CD4-positive, alpha-beta T cell treated with Interleukin-10 for 1 hour (primary cell): ENCODE measurements at places on chromosomes 2 and 18.

DNA sequence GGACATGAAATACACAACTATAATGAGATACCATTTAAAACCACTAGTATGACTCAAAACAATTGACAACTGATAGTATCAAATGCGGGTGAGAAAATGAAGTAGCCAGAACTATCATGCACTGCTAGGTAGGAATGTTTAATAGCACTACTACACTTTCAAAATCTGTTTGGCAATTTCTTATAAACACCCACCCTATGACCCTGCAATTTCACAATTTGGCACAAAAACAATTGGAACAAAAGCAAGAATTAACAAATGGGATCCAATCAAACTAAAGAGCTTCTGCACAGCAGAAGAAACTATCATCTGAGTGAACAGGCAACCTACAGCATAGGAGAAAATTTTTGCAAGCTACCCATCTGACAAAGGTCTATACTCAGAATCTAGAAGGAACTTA lies 431.2 kb upstream of the GYPC start:
- DNase-seq: no peak

DNA sequence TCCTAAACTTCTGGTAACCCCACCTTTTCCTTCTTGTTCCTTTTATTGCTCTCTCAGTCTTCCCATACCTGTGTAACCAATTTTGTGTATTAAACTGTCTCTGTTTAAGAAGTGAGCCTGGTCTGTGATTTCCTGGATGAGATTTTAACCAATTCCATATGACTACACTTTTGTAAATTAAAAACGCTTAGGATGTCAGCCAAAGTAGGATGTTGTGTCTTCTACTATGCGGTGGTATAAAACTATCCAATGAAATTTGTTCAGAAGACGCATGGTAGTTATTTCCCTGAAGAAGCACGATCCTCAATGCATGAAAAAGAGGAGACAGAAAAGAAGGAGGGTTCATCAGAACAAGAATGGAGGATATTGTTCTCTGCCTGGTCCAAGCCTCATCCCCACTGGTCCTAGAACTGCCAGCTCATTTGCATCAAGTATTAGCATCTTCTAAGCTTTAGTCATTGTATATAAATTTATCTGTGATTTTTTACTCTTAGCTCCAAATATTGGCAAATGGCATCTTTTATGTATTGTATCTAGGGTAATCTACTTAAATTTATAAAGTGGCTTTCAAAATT lies 127.4 kb downstream of the TGIF1 start:
- no peak for DNase-seq

- DNase-seq: no peak
These were observed 303.6 kb downstream of the SLC8A1 start for GRCh38 chr2:40148334-40148733.

GRCh38 chr2:190575263-190575662 lies 40.7 kb upstream of the NEMP2 start:
- peak; percentile 19 for DNase-seq

DNA sequence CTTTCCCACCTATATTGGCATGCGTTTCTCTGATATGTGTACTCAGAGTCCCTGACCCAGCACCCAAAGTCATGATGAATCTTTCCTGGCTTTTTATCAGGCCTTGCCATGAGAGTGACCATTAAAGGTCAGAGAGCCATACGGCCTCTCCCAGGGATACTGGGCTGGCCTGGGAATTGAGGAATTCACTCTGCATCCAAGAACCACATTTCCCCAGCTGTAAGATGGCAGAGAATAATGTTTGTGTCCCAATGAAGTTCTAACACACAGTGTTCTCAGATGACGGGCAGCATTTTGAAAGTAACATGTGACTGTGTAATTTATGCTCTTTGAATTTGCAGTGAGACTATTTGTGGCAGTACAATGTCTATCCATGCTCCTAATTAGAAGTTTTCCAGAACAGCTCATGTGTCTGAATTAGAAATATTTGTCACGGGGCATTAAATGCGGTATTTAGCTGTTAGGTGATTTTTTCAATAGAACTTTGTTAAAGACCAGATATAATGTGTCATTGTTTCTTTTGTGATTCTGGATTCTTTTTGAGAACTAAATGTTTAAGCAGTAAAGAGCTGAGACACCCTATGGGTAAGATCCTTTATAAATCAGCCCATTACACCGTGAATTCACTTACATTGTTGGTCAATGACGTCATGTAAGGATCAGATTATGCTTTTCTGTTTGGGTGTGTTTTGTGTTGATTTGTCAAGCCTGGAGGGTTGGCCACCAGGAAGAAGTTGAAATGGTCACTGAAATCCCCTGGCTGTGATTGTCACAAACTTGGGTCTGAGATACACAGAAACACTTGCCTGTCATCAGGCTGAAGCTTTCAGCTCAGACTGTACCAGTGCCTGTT lies 7.3 kb upstream of the SLC3A1 start:
- DNase-seq: no peak

DNA sequence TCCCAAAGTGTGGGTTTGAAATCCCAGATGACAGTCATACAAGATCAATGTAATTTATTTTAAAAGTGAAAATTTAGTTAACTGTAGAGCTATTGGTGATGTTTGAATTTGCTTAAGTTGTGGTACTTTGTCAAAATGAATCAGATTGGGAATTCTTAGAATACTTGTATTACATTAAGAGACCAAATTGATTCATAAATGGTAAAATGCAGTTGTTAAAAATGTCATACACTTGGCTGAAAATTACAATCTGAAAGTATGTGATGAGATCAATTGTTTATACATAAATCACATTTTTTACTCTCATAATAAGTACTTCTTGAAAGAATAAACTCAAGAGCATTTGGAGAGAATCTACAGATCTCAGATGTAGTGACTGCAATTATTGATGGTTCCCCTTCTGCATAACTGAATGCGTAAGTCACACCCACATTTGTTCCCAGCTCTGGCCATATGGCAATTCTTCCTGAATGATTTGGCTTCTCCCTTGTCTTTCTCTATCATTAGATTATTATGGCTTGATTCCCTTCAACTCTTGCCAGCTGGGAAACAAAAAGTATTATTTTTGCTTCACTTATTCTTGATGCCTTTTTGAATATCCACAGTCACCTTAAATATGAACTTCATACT lies 558.5 kb downstream of the CPS1 start:
- no peak for DNase-seq

GRCh38 chr2:27105981-27106380 lies 12.9 kb downstream of the CGREF1 start:
- no peak for DNase-seq

- no peak for DNase-seq
These were observed 22.8 kb downstream of the SGPP2 start for GRCh38 chr2:222447131-222447530.

DNA sequence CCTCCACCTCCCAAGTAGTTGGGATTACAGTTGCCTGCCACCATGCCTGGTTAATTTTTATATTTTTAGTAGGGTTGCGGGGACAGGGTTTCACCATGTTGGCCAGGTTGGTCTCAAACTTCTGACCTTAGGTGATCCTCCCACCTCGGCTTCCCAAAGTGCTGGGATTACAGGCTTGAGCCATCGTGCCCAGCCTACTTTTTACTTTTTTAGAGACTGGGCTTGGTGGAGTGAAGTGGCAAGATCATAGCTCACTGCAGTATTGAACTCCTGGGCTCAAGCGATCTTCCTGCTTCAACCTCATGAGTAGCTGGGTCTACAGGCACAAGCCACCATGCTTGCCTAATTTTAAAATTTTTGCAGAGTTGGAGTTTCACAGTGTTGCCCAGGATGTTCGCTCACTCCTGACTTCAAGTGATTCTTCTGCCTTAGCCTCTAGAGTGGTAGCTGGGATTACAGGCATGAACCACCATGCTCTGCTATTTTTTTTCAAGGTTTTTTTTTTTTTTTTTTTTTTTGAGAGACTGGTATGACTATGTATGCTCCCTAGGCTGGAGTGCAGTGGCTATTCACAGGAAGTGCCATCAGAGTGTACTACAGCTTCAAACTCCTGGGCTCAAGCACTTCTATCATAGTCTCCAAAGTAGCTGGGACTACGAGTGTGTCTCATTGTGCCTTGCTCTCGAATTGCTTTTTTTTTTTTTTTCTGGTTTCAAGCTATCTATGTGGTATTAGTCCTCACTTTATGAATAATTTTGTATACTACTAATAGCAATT lies 11.9 kb downstream of the MSH2 start:
- no peak for DNase-seq

GRCh38 chr2:217468042-217468830 lies 534.6 kb downstream of the TNS1 start:
- DNase-seq: no peak

GRCh38 chr2:98747888-98748287 lies 17.0 kb upstream of the MGAT4A start:
- no peak for DNase-seq

- no peak for DNase-seq
These were observed 66.1 kb downstream of the PTPRM start for GRCh38 chr18:7633171-7633570.

DNA sequence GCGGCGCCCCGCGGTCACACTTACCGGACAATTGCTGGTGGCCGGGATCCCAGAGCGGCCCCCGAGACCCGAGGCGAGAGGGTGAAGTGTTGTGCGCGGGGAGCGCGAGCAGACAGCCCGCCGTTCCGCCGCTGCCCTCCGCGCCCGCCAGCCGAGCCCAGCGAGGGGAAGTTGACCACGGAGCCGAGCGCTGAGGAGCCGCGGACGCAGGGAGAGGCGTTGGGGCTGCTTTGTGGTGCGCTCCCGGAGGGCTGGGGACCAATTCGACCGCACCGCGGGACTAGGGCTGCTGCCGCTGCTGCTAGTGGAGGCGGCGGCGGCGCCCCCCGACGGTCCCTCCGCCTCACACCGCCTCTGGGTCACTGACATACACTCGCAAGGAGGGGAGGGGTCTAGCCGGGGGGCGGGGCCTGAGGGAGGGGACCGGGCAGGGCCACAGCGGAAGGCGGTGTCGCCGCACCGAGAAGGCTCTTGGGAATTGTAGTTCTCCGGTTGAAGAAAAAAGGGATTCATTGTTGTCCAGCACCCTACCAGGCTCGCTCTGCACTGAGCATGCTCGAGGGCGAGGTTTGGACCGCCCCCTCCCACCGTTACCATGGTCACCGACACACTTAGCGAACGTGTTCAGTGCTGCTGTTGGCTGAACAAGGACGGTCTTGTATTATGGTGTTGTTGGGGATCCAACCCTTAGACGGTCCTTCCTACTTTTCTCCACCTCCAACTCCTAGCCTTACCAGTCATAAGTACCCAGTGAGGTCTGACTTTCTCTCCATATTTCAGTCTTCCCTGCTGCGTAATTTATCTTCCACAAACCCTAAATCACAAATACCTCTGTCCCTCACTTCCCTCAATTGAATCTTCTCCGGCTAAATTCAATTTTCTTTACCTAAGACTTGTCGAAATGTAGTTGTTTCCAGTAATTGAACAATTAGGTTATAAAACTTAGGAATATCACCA lies at the start of gene PELI1:
Gene PELI1 (minus strand): TSS at position 364 of the 957 bp plus-strand sequence. CDS start 36,110 bp downstream, outside the sequence.
- peak; percentile 96 for DNase-seq

DNA sequence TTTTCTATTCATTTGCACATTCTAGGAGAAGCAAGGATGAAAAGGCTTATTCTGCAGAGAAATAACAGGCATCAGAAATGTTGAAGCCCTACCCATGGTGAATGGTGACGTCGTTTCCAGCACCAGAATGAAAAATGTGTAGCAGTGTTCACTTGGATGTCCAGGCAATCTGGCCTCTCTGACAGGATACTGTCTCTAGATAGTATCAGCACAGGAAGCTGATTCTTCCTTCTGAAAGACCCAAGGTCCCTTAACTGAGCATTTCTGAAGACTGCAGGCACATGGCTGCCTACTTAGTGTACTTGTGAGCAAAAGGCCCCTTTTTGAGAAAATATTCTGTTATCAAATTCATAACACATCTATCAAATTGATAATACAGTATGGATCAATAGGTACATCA lies 234.1 kb downstream of the XIRP2 start:
- no peak for DNase-seq

DNA sequence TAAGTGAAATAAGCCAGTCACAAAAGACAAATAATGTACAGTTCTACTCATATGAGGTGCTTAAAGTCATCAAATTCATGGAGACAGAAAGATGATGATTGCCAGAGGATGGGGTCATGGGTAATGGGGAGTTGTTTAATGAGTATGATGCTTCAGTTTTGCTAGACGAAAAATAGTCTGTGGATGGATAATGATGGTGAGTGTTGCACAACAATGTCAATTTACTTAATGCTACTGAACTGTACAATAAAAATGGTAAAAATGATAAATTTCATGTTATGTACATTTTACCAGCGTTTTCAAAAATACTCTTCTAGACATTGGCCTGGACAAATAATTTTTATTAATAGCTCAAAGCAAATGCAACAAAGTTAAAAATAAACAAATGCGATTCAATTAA lies 118.5 kb upstream of the KYNU start:
- DNase-seq: no peak

GRCh38 chr2:218638372-218638771 lies 21.1 kb downstream of the ZNF142 start:
- no peak for DNase-seq

DNA sequence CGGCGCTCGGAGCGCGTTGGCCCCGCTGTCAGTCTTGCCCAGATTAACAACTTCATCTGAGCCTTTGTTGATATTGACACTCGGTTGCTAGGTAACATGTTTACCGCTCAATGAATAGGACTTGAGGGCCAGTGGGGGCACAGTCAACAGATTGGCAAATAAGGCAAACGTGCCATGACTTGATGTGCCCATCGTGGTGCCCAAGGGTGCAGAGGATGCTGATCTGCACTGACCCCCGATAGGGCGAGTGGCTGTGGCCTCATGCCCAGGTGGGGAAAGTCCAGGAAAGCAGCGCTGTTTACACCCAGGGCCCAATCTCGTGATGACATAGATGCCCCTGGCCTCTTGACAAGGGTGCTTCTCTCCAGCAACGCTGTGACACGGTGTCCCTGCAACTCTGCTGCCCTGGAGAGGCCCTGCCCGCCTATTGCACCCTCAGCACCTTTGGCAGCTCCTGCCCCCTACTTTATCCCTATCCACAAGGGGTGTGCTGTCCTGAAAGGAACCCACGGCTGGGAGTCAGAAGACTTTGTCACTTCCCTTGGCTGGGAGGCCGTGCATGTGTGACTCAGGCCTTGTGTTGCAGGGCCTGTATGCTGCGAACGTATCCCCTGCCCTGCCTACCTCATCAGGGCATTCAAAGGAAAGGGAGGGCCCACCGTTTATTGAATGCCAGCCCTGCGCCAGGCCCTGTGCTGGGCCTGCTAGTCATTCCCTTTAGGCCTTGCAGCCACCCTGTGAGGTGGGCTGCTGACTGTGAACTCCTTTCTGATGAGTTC lies 158.0 kb downstream of the INHBB start:
- no peak for DNase-seq
